ENCODE measurements at places on chromosomes 1 and 21.

DNA sequence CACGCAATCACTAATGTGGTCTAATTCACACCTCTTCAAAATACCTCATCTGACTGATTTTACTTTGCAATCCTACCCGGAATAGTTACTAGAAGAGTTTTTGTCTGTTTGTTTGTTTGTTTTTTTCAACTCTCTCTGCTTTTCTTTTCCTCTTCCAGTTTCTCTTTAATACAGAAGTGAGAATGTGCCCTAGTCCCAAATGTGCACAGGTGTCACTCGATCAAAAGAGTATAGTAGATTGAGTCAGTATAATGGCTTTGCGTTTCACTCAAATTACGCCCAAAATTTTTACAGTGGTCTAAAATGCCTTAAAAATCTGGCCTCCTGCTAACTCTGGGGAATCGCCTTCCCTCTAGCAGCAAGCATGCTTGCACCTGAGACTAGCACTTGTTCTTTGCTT lies 1536.8 kb downstream of the KCNT2 start:
- no peak for DNase-seq

- DNase-seq = no peak
These were observed 32.7 kb downstream of the CHML start for GRCh38 chr1:241607497-241607896.

DNA sequence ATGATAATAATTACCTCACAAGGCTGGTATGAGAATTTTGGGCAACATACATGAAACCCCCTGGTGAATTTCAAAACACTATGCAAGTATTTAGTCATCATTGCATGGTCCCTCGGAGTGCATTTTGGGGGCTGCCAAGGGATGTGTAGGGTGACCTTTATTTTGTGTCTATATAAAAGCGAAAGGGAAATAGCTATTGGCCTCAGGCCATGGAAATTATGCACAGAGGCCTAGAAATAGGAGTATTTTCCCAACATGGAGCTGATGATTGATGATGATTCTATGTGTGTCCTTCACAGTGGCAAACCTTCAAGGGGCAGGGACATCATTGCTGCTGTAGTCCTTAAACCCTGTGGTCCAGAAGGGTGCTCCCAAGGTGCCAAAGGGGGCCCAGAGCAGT lies 265.5 kb downstream of the ST6GALNAC3 start:
- no peak for DNase-seq

- no peak for DNase-seq
These were observed 103.9 kb downstream of the TGFBR3 start for GRCh38 chr1:91781901-91782622.

DNA sequence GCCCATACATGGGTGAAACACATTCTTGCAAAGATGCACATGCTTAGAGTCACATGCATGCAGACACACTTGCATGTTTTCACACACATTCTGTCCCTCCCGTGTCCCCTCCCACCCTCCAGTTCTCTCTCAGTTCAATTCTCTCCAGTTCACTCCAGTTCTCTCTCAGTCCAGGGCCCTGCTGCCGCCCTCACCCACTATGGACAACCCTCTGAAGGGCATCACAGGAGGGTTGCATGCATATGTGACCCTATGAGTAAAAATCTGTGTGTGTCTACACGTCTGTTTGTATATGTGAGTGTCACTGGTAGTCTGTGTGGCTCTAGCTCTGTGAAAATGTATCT lies 21.8 kb upstream of the ADGRB2 start:
- no peak for DNase-seq

DNA sequence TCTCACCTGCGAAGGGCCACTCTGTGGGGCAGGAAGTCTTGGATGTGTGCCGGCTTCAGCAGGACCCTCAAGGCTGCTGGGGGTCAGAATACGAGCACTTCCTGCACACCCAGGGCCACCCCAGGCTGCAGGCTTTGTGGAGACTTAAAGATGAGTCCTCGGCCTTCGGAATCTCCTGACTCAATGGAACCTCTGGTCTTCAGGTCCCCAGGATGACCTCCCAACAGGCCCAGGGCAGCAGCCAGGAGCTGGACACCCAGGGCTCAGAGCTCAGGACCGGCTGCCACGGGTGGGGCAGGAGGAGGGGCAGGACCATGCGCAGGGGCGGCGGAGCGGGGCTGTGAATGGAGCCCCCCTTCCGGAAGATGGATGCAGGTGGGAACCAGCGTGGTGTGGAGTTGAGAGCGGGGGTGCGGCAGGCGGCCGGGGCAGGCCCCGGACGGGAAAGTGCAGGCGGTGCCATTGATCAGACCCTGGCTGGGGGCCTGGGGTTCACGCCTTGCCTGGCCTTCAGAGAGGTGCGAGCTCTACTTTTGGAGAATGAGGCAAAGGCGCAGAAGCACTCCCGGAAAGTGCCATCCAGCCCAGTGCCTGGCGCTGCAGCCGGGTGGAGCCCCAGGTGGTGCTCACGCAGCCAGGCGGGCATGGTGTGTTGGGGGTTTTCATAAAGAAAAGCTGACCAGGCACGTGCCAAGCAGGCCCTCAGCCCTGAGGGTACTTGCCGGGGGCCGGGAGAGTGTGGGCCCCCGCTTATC lies 10.4 kb downstream of the COL18A1 start:
- DNase-seq = no peak

DNA sequence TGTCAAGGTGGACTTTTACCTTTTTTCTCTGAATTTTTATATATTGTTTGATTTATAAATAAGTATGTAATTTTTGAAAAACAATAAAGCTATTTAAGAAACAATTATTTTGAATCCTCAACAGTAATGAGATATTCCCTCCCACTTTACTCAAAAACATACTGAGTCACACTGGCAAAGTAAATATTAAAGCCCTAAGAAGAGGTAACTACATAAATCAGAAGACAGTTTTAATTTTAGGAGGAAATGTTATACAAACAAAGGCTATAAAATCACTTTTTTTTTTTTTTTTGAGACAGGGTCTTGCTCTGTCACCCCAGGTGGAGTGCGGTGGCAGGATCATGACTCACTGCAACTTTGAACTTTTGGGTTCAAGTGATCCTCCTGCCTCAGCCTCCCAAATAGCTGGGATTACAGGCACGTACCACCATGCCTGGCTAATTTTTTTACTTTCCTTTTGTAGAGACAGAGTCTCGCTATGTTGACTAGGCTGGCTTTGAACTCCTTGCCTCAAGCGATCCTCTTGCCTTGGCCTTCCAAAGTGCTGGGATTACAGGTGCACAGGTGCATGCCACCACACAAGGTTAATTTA lies 36.2 kb downstream of the ZSWIM5 start:
- no peak for DNase-seq

DNA sequence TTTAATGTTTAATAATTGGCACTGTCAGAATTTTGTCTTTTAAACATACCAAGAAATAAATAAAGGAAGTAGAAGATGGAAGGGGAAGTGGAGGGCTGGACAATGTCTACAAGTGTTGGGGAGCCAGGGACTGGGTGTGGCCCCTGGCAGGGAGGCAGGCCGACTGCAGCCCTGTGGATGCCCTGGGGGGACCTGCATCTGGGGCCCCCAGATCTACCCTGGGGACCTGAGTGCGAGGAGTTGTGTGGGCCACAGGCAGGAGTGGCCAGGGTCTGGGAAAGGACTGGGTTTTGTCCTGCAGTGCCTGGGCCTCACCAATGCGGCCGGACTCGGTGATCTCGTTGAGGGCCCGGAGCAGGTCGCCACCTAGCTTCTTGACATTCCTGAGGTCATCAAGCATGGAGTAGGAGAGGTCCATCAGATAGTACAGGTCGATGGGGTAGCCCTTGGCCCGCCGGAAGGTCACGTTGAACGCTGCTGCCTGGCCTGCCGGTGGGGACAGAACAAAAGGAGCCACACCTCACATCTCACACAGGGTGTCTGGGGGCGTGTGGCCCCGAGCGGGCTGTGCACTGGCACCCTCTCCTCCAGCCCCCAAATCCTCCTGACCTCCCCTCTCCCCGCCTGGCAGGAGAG lies 17.5 kb downstream of the ITGB2 start:
- DNase-seq = no peak

- no peak for DNase-seq
These were observed 3.2 kb upstream of the CELSR2 start for GRCh38 chr1:109246141-109246551.

DNA sequence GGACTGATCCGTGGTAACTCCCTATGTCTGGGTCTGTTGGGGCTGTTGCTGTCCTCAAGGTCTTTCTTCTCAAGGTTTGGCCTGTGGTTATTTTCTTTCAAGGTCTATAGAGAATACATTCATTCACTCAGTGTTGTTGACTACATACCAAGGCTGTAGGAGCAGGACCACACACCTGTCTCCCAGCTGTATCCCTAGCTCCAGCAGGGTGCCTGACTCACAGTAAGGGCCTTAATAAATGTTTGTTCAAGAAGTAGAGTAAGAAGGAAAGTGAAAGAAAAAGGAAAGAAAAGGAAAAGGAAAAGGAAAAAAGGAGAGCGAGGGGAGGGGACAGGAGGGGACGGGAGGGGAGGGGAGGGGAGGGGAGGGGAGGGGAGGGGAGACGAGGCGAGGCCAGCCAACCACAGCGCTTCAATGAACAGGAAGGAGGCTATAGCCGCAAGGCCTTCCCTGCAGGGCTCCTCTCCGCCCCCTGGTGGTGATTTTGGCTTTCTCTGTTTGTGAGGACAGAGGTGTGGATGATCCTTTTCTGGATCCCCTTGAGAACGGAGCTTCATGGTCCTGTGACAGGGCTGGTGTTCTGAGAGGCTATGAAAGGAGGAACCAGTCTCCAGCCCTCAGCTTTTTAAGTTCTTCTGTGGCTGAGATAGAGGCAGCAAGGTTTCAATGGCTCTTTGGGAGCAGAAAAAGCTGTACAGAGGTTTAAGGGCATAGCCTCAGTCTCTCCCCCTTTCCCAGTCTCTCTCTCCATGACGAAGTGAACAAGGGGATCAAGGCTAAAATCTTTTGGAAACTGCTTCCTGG lies 30.6 kb upstream of the LCE5A start:
- peak; percentile 55 for DNase-seq

DNA sequence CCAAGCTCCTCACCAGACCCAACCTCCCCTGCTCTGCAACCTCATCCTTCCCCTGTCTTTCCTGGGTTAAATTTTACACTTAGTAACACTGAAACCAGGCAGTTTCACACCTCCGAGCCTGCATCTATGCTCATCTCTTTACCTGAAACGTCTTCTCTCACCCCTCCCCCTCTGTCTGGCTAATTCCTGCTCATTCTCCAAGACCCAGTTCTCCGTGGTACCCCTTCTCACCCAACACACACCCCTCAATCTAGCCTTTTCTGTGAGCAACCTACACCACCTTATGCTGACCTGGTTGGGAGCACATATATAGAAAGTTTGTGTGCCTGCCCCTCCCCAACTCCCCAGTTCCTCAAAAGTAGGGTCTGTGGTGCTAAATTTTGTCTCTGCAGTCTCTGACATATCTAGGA lies 3.7 kb upstream of the KIAA1614 start:
- no peak for DNase-seq

DNA sequence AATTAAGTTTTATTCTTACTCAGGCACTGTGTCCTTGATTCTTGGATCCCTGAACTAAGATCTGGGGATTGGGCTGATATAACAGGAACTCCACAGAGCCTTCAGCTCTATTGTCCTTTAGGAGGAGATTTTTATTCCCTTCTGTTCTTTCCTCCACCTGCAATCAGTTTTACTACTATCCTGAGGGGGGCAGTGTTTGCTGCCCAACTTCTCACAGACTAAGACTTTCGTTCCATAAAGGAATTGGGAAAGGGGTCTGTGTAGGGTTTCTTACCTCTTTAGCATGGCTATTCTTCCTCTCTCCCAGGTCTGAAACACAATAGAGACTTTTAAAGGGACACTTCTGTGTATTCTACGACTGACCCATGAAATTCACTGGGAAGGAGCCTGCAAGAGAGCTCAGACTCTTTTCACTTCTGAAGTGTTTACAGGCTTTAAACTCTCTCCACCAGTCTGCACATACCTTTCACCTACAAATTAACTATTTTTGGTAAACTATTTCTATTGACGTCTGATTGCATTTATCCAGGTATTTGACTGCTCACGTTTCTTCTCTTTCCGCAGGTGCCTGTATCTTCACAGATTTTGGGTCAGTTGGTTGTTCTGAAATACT lies 103.3 kb upstream of the DEPDC1 start:
- no peak for DNase-seq

DNA sequence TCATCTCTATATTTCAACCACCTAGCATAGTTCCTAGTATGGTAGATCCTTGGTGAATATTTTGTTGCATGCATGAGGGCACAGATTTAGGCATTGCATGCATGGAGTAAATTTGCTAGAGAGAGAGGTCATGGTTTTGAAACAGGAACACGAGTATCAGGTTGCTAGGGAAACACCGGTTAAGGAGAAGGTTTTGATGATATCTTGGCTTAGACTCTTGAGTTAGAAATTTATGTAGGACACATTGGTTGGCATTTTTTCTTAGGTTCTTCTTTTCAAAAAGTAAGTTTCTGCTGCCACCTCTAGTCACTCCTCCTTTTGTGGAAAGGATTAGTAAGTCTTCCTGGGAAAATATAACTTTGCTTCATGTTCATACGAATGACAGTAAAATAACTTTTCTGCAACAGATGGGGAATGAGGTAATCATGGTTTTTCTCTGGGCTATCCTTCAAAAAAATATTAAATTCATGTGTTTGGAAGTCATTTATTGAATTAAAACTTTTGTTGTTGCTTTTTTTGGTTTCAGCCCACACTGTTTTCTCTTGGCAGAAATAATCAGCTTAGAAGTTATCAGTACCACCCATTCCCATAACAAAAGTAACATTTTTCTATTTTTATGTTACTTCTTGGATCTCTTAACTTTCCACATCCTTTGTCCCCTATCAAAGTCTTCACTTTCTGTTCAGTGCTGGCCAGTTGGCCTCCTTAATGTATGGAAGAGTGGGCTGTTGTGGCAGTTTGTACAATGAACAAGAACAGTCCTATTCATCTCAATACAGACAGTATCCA lies 97.3 kb downstream of the PLA2G4A start:
- DNase-seq = no peak

DNA sequence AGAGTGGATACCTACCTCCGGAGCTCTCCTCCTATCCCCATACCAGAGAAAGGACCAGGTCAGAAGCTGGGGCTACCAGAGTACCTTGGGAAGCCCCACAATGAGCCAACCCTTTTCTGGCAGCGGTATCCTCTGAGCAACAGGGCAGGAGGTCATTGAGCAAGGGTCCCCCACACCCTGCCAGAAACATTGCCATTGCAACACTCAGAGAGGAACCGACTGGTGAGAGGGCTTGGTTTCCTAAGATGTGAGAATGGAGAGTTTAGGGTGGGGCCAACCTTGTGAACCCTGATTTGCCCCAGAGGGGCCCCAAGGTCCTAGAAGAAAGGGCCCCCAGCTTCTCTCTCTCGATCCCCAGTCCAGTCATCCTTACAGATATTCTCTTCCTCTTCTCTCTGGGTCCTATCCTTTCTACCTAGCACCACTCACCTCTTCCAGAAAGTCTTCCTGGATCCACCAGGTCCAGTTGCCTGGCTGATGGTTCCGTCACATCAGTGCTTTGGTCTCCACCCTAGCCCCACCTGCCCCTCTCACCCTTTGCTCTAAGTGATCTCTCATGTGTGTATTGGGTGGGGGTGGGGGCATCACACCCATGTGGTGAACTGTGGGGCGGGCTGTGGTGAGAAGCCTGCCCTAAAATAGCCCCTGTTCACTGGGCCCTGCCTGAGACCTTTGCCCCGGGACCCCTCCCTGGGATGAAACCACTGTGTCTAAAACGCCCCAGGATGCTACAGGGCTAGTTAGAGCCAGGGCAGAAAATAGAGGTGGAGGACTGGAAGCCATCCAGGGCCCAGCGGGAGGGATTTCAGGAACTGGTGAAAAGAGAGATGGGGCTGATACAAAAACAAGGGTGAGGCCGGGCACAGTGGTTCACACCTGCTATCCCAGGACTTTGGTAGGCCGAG lies 8.7 kb downstream of the FGR start:
- no peak for DNase-seq
